NCI-H1105 (cell line): ENCODE measurements at places on chromosomes 6 and 20.
A peak's percentile ranks its signal among the peaks of the same experiment; 100 is the strongest.

DNA sequence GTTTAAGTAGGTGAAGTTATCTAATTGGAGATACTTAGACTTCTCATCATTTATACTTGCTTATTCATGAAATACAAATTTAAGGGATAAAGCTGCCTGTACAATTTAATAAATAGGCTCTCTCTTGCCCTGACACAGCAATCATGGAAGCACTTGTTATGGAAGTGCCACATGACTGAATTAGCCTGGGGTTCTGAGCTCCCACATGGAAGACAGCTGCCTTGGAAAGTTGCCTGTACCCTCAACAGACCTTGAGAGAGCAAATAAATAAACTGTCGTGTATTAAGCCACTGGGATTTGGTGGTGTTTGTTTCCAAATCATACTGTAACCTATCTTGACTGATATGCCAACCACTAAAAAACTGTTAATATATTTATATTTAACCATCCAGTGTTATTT lies 87.0 kb upstream of the RSPO3 start:
- DNase-seq = peak; percentile 76

- DNase-seq = no peak
These were observed 5.9 kb upstream of the SULF2 start for GRCh38 chr20:47791084-47791599.

GRCh38 chr20:15122613-15123012 lies 785.2 kb upstream of the FLRT3 start:
- no peak for DNase-seq

GRCh38 chr6:124956018-124956417 lies 6.2 kb upstream of the RNF217 start:
- no peak for DNase-seq

- no peak for DNase-seq
These were observed 192.2 kb upstream of the TENT5A start for GRCh38 chr6:81944661-81945060.
